AG09309 (cell line): ENCODE measurements at places on chromosomes 13 and 19.

GRCh38 chr19:53892981-53893325 lies 11.0 kb downstream of the PRKCG start:
- DNase-seq = no peak

DNA sequence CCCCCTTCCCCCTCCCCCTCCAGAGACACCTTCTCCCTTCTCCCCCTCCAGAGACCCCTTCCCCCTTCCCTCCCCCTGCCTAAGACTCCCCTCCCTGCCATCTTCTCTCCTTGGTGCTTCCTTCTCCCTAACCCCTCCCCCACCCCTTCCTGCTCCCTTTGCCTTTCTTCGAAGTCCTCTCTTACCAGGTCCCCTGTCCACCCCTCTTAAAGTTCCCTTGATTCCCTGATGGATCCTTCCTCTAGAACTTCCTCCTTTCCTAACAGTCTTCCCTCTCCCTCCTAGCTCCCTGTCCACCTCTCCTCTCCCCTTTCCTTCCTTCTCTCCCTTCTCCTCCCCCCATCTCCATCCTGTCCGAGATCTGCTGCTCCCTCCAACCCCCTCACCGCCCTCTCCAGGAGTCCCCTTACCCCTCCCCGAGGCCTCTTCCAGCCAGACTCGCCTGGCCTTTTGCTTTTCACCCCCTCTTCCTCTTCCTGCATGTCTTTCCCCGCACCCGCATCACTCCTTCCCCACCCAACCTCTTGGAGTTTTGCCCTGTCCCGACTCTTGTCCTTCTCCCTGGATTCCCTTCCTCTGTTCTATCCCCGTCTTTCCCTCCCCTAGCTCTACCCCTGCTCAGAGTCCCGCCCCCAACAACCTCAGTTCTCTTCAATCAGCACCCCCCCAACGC lies 3.1 kb downstream of the TNFSF9 start:
- DNase-seq = no peak

DNA sequence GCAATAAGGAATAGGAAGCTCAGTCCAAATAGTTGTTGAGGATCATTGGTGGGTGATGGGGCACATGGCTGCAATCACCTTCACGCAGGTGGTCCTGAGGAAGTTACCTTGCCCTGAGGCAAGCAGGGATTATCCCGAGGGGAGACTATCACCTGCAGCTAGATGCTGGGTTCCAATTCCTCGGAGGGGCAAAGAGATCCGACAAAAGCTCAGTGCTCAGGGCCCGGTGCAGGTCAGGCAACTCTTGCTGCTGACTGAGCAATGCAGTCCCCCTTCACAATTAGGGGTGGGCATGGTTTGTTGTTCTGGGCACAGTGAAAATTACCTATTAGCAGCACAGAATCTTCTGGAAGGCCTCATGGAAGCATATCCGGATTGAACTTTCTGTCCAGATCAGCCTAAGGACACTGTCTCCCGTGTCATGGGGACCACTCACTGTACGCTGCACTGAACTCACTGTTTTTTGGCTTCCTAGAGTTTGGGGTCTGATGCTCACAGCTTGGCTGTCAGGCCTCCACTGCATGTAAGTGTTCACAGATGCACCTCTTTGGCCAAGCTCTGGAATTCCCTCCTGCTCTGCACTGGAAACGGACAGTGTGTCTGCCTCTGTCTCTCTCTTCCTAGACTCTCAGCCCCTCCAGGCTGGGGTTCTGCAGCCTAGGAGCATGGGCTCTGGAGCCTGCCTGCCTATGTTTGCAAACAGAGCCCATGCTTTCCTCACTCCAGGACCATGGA lies 372.7 kb downstream of the ZNF536 start:
- no peak for DNase-seq

GRCh38 chr13:27926644-27927434 lies 7.0 kb downstream of the PDX1 start:
- no peak for DNase-seq

DNA sequence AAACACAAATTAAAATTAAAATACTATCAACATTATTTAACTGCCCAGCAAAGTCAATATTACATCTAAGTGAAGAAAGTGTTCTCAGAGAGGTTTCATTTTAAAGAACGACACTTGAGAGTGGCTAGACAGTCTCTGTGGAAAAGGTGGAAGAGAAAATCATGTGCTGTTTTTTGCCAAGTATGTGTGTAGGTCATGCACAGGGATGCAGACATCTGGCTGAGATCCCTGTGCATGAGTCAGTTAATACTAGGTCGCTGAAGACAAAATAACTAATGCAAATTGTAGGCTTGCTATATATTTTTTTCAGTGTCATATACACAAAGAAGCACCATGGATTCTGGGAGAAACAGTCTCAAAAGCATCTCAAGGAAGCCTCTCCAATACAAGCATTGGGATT lies 44.3 kb upstream of the ENOX1 start:
- no peak for DNase-seq

- no peak for DNase-seq
Measured at GRCh38 chr19:45769821-45770191, 754 bp upstream of the SIX5 start.

- DNase-seq = no peak
Measured at GRCh38 chr19:48873476-48874302, 1.5 kb downstream of the PPP1R15A start.

DNA sequence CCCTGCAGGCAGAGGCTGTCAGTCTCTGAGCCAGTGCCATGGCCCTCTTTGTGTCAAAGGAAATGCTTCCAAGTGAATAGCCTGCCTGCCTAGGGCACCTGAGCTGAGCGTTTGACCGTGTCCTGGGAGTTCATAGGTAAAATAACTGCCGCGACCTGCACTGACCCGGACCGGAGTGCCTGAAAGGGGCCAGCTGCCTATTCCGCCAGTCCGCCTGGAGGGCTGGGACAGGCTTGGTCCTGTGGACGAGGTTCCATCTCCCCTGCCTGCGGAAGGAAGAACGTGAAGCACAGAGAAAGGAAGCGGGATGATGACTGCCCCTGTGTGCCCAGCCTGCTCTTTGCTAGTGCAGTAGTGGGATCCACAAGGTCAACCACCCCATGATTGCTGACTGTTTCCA lies 17.5 kb upstream of the ZNF492 start:
- no peak for DNase-seq
